NCI-H524 treated with DMSO at 0.1 percent for 48 hours (cell line): ENCODE measurements at places on chromosomes 5 and 9.

GRCh38 chr5:15441433-15442192, 58.4 kb upstream of the FBXL7 start:
- DNase-seq = no peak

GRCh38 chr9:137924169-137924568, 46.6 kb downstream of the CACNA1B start:
- no peak for DNase-seq

GRCh38 chr9:86485359-86485758, 131.1 kb upstream of the TUT7 start:
- no peak for DNase-seq

- no peak for DNase-seq
Measured at GRCh38 chr5:9596171-9596780, 33.9 kb downstream of the TAS2R1 start.

GRCh38 chr5:13658761-13659160, 285.7 kb downstream of the DNAH5 start:
- DNase-seq = no peak

DNA sequence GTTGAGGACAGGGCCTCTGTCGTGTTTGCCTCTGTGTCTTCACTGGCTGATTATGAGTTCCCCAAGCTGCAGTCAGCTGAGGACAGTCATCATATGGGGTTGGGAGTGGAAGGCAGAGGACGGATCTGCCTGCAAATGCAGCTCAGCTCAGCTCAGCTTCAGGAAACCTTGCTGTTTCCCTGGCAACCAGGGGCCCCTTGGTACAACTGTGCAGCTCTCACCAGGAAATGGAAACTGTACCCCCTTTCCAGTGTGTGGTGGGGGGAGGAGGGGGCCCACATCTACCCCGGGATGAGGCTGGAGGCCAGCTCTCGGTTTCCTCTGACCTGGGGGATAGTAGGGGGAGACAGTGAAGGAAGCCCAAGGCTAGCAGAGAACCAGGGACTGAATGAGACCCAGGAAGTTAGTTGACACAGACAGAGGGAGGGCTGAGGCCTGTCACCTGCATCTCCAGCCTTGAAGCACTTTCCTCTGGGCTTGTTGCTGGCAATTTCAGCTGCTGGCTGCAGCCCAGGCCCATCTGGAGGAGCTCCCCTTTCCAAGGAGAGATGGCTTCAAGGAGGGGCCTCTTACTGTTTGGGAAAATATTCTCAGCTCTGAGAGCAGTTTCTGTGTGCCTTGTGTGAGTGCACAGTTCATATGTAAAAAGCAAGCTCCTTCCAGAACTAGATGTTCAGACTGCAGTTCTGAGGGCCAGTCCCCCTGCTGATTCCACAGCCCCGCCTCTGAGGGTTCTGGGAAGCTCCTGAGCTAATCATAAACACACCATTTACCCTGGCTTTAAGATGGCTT, 6.9 kb downstream of the ANXA6 start:
- DNase-seq = no peak

GRCh38 chr5:14428302-14429081, 153.1 kb upstream of the OTULINL start:
- DNase-seq = no peak

DNA sequence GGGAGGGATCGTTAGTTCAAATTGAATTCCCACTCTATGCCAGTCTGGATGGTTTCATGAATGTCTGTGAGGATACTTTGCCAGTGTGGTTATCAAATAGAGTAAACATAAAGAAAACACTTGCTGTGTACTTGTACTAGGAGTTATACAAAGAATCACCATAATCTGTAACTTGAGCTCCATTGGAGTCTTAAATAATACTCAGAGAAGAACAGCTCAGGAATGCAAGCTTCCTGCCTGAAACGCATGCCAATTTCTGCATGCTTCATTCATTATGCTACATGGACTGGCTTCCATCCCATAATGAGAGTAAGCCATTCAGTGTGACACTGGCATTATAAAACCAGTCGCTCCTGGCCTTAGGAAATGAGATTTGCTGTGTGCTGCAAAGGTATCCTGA, 351.4 kb downstream of the SEMA5A start:
- DNase-seq = no peak

GRCh38 chr5:135307143-135307903, 91.7 kb downstream of the MACROH2A1 start:
- DNase-seq = peak; percentile 47

DNA sequence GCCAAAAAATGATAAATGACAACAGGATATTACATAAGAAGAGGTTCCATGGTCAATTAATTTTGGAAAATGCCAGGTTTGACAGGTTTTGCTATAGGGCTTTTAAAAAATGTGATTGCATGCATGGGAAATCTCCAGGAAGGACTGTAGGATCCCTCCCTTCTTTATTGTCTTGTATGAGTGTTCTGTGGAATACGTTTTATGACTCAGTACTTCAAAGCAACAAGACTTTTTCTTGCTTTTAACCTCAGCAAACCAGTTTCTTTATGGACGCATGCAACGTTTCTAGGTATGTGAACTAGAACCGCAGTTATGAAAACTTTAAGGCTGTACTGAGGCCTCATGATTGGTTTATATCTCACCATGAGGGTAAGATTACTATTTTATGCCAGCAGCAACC, 76.6 kb upstream of the NTRK2 start:
- no peak for DNase-seq

GRCh38 chr5:143248391-143248790, 155.1 kb downstream of the NR3C1 start:
- DNase-seq = no peak

GRCh38 chr9:77980622-77981021, 51.0 kb downstream of the GNAQ start:
- DNase-seq = no peak

- DNase-seq = no peak
Measured at GRCh38 chr5:107092695-107093094, 578.0 kb downstream of the EFNA5 start.

- no peak for DNase-seq
Measured at GRCh38 chr9:9099646-9100045, 1300.1 kb upstream of the DMAC1 start.

GRCh38 chr9:90987566-90987965, 185.9 kb downstream of the SYK start:
- DNase-seq = no peak

DNA sequence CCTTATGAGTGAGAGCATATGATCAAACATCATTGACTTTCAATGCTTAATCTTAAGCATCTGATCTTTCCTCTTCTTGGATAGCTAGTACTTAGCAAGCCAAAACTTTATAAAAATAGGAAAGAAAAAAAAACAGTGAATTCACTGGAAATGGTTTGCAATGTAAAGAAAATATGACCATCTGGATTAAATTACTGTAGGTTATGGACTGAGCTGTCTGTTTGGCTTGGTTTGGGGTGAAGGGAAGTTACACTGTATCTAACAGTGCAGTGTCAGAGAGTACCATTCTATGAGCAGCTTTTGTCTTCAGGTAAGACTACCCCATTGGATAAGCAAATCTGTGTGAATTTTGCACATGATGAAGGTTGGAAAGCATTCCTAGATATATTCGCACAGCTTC, 151.4 kb downstream of the TLE1 start:
- DNase-seq = no peak

DNA sequence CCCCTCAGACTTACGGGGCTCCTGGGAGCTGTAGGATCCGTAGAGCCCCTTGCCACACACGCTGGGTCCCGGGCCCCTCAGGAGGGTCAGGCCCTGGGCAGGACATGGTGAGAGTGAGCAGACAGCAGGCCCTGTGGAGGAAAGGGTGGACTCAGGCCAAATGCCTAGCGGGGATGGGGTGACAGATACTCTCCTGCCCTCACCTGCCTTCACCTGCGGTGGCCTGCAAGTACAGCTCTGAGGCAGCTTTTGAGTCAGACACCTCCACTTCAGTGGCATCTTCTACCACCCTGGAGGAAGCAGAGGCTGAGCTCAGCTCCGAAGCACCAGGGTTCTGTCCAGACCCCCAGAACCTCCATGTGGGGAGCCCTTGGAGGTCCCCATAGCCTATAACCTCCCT, 26.2 kb downstream of the SLC35A4 start:
- no peak for DNase-seq

DNA sequence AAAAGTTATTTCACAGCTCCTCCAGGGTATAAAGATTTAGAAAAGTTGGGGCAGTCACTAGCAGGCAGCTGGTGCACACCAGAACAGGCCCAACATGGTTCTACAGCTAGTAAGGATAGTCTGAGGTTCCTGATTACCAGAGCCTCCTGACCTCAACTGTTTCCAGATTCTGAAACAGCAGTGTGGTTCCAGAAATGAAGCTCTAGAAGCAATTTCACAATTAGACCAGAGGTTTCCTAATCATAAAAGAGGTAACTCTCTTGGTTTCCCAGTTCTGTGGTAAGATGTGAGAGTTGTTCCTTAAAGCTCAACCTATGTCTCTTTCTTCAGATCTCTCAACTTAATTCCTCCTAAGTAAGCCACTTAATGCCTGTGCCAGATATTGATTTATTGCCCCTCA, 11.9 kb downstream of the AGTPBP1 start:
- DNase-seq = no peak

DNA sequence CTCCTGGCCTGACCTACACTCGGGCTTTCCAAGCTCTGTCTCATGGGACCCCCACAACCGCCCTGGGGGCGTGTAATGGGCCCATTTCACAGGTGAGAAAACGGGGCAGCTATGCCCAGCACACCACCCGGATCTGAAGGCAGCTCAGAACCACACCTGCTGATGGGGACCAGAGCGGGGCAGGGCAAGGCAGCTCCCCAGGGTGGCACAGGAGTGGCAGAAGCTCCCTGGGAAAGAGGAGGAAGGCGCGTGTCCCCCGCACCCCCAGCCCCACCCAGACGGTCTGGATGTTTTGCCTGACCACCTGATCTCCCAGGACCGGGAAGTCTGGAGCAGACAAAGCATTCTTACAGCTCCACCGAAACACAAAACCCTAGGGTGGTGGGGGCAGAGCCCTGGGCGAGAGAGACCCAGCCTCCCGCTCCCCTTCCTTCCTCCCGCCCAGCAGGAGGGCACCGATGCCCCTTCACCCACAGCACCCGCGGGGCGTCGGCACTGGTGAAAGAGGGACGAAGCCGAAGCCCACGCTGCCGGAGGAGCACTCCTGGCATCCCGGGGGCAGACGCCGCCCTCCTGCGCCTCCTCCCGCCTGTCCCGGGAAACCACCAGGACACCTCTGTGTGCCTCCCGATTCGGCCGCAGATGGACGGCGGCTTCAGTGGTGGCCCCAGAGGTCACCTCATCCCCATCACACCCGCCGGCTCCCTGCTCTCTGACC, 14.5 kb downstream of the NOTCH1 start:
- no peak for DNase-seq

DNA sequence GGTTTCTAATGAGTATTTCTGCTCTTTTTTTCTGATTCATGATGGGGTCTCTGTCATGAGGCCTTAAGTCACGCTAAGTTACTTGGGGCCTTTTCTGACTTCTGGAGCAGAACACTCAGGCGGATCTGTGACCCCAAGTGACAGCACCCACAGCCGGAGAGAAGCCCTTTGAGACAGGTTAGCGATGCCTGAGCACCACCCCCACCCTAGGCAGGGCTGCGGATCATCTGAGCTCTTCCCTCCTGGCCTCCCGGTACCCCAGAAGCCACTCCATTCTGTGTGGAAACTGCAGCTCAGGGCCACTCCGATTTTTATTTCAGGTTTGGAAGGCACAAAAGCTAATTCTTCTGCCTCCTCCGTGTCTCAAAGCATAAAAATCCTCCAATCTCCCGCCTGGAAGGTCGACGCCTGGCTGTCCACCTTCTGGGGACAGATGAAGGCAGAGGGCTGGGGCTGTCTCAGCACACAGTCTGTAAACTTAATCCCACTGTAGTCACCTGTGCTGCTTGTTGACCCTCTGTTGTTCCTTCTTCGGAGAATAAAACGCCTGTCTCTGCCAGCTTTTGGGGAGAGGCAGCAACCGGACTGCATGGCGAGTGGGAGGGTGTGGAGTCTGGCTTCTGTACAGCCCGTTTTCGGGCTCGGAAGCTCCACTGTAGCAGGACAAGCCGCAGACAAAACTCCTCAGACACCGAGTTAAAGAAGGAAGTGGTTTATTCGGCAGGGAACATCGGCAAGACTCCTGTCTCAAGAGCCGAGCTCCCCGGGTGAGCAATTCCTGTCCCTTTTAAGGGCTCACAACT, 88.8 kb downstream of the SPRY4 start:
- no peak for DNase-seq

GRCh38 chr5:81759632-81760005, 8.7 kb upstream of the SSBP2 start:
- no peak for DNase-seq
